Activated CD4-positive, alpha-beta T cell treated with anti-CD3 and anti-CD28 coated beads for 48 hours (primary cell): ENCODE measurements at places on chromosomes 1 and 21.

GRCh38 chr1:211737115-211738035, 62.0 kb upstream of the NEK2 start:
- DNase-seq: no peak

DNA sequence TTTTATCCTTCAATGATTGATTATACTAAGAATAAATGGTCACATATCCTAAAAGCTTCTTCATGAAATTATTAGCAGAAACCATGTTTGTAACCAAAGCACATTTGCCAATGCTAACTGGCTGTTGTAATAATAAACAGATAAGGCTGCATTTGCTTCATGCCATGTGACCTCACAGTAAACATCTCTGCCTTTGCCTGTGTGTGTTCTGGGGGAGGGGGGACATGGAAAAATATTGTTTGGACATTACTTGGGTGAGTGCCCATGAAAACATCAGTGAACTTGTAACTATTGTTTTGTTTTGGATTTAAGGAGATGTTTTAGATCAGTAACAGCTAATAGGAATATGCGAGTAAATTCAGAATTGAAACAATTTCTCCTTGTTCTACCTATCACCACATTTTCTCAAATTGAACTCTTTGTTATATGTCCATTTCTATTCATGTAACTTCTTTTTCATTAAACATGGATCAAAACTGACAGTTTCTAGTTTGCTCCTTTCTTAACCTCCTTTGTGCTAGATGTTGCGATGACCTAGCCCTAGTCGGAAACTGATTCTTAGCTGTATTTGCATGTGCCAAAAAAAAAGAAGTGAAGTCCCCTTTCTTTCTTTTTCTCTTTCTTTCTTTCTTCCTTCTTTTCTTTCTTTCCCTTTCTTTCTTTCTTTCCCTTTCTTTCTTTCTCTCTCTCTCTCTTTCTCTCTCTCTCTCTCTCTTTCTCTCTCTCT, 45.1 kb downstream of the MAP3K7CL start:
- no peak for DNase-seq

DNA sequence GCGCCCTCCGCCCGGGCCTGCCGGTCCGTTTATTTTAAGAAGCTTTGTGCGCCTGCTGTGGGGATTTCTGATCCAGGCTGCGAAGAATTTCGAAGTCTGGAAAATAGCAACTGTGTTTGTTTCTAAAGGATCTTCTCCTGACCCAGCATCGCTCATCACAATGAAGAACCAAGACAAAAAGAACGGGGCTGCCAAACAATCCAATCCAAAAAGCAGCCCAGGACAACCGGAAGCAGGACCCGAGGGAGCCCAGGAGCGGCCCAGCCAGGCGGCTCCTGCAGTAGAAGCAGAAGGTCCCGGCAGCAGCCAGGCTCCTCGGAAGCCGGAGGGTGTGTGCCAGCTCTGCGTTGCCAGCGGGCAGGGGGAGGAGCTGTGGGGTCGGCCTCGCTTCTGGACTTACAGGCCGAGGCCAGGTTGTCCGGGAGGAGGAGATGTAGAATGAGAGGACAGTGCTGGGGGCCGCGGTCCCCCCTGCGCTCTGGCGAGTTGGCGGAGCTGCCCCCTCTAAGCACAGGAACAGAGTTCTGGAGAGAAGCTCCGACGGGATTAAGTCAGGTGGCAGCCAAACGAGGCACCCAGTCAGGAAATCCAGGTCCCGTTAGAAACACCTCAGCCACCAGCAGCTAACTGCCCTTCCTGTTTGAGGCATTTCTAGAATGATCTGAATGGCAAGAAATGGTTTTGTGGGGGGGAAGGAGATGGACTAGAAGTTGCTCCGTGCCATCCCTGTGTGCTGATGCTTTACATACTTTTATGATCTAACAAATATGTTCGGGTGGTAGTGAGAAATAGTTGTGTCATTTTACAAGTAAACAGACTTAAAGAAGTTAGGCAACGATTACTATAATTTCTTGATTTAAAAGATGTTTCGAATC, 948 bp downstream of the TXLNA start:
- peak; percentile 59 for DNase-seq

- no peak for DNase-seq
These were observed 62.5 kb downstream of the PEX14 start for GRCh38 chr1:10537082-10537766.

DNA sequence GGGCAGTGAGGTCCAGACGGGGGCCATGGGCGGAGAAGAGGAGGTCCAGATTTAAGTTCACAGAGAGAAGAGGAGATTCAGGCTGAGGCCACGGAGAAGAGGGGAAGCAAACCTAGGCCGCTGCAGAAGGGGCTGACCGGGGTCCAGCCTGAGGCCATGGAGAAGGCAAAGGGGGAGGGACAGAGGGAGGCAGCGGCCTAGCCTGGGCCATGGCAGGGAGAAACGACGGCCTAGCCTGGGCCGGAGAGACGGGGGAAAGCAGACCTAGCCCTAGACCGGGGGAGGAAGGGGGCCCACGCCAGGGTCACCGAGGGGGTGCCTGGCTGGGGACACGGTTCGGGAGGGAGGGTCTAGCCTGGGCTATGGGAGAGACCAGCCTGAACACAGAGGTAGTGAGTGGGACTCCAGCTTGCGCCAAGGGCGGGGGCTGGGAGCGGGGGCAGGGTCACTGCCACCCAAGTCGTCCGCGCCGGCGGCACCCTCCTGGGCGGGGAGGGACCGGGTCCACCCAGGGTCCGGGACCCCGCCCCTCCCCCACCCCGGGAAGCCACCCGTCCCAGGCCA, 459 bp downstream of the CAPZB start:
- DNase-seq: peak; percentile 34

- DNase-seq: no peak
These were observed 3.7 kb downstream of the RGSL1 start for GRCh38 chr1:182453631-182454030.

GRCh38 chr1:101044259-101044658, 18.7 kb upstream of the DPH5 start:
- DNase-seq: no peak

DNA sequence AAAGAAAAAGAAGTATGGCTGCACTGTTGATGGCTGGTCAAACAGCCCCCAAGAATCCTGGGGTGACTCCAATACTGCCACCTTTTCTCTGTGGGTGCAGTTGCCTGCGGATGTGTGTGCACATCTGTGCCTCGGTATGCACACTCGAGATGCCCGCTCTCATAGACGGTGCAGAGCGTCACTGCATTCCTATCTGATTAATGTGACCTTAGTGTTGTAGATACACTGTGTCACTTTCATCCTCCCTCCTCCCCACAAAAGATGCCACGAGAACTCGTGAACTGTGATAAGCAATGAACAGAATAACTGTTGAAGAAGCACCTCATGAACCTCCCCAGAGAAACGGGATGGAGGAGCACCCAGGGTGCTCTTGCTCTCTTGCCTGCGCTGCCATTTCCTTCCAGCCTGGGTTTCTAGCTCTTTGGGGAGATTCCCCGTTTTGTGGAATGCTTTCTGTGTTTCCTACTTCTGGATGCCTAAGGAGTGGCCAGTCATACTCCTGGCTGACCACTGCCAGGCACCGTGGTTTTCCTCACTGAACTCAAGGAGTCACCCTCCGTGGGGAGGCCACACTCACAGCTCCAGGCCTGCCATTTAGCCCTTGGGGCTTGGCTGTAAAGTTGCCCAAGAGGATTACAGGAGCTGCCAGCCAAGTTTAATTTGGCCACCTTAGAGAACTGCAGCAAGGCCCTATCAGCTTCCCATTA, 32.0 kb downstream of the NTPCR start:
- no peak for DNase-seq

DNA sequence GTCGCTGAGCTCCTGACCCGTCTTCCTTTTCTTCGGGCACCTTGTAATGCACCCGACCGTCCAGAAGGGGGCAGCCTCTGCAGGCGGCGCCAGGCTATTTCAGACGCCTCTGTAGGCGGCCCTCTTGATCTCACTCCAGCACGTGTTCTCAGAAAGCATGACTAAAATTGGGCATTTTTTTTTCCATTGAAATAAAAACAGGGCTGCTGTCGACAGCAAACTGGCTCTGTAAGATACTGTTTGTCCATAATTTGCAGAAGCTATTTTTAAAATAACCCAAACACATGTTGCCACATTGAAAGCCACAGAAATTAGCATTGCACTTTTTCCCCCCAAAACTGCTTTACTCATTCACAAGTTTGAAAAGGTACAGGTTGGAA, 78.0 kb downstream of the STUM start:
- DNase-seq: peak; percentile 89

GRCh38 chr1:81308191-81308590, 492.5 kb upstream of the ADGRL2 start:
- no peak for DNase-seq

DNA sequence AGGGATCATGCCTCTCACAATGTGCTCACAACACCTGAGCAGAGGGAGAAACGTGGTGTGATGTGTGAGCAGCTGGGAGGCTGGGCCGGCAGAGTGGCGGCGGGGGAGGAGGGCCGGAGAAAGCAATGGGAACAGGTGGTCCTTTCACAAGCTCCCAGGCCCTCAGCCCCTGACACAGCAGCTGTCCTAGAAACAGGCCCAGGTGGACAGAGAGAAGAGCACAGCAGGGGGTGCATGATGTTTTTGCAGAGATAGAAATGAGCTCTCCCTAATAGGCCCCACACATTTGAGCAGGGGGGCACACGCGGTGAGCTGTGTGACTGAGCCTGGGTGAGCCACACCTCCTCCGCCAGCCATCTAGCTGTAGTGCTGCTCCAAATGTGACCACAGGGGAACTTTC, 7.6 kb upstream of the RGS16 start:
- no peak for DNase-seq

DNA sequence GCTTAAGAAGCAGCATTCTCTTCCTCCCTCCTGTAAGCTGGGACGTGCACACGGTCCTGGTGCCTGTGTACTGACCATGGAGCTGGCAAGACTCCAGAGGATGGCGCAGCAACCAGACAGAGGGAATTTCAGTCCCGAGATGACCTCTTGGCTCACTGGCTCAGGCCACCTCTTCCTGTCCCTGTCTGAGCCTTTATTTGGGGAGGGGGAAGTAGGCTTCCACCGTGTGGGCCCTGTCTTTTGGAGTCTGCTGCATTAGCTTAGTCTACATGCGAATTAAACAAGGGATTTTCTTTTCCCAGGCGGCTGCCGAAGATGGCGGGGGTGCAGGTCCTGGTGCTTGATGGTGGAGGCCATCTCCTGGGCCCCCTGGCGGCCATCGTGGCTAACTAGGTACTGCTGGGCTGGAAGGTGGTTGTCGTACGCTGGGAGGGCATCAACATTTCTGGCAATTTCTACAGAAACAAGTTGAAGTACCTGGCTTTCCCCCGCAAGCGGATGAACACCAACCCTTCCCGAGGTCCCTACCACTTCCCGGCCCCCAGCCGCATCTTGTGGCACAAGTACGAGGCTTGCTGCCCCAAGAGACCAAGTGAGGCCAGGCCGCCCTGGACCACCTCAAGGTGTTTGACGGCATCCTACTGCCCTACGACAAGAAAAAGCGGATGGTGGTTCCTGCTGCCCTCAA, 10.2 kb downstream of the IL24 start:
- DNase-seq: no peak

- no peak for DNase-seq
These were observed 74.5 kb downstream of the ITPKB start for GRCh38 chr1:226664413-226665101.

DNA sequence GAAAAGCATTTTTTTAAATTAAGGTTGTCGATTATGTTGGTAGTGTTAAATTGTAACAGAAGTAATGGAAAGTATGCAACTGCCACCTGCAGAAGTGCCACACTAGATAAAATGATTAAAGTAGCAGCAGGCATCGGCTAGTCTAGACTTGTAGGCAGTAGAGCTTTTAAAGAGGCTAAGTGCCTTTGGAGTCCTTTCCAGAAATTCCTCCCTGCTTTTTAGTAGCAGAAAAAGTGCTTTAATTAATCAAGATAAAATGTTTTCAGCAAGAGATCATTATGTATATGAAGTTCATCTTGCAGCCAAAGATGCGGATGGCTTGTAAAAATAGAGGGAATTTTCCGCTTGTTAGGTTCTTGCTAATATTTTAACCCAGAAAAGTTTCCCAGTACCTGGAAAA, 87.1 kb upstream of the LRRC8D start:
- DNase-seq: no peak

DNA sequence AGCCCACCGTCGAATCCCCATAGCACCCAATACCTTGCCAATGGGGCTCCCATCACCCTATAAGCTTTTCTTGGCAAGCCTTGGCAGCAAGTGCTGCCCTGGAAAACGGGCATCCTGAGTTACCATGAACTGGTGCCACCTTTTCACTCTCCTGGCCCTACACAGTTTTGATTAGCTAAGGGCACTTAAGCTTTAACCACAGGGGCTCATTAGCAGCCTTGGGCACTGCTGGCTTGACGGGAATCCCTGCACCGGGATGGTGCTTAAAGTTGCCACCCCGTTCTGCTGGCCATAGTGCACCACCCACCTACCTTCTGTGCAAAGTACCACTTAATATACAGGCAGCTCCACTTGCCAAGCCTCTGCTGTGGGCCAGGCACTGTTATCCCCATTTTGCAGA, 13.7 kb downstream of the PARS2 start:
- no peak for DNase-seq

GRCh38 chr1:227370533-227371254, 52.4 kb upstream of the CDC42BPA start:
- no peak for DNase-seq

- DNase-seq: no peak
These were observed 19.2 kb upstream of the CLSTN1 start for GRCh38 chr1:9842781-9843575.
